ENCODE measurements at places on chromosomes 5 and 9.
A peak's percentile ranks its signal among the peaks of the same experiment; 100 is the strongest.

GRCh38 chr9:137089232-137089947, 2.6 kb downstream of the MAN1B1 start:
- no peak for DNase-seq

DNA sequence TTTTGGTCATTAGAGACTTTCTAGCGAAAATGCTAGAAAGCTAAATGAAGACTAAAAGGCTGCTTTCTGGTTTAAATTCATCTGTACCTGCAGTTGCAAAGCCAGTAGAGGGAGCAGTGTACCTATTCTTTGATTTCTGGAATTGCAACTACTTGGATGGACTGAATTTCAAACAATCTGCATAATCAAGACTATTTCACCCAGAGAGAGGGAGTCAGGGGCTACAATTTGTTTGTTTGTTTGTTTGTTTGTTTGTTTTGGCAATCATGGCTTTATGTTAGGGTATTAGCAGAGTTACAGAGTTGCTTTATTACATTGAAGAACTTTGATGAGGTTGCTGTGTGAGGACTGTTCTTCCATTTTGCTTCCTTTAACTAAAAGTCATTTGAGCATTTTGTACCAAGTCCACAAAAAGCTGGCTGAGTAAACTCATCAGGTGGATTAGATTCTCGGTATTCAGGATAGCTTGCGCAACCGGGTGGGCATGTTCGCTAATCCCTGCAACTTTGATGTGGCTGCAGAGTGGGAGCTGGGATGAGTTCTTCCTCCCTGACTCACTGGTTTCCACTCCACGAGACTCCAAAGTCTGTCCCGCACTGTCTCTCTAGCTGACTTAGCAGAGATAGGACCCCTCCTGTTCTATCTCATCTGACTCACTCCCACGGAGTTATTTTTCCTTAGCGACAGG, 80.0 kb upstream of the TUT7 start:
- peak; percentile 67 for DNase-seq

GRCh38 chr9:4964540-4964939, 20.5 kb upstream of the JAK2 start:
- no peak for DNase-seq

- DNase-seq, result no peak
These were observed 210.7 kb downstream of the HINT1 start for GRCh38 chr5:130954336-130954735.

GRCh38 chr5:150624334-150625163, 15.9 kb upstream of the SYNPO start:
- peak; percentile 38 for DNase-seq

DNA sequence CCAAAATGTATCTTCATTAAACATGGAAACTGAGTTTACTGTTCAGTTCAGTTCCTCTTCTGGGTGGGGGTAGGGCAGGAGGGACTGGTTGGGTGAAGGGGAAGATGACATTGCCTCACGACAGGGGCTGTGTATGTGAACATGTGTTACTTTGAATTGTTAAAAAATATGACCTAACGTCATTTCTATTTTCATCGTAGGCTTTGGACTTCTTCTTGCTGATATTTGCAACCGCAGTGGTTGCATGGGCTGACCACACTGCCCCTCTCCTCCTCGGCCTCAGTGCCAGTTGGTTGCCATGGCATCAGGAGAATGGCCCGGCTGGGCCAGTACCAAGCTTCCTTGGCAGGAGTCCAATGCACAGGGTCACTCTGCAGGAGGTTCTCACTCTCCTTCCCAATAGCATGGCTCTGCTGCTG, 41.5 kb downstream of the HACD4 start:
- no peak for DNase-seq

- no peak for DNase-seq
These were observed 1046.5 kb upstream of the ARRDC3 start for GRCh38 chr5:92429646-92430045.

DNA sequence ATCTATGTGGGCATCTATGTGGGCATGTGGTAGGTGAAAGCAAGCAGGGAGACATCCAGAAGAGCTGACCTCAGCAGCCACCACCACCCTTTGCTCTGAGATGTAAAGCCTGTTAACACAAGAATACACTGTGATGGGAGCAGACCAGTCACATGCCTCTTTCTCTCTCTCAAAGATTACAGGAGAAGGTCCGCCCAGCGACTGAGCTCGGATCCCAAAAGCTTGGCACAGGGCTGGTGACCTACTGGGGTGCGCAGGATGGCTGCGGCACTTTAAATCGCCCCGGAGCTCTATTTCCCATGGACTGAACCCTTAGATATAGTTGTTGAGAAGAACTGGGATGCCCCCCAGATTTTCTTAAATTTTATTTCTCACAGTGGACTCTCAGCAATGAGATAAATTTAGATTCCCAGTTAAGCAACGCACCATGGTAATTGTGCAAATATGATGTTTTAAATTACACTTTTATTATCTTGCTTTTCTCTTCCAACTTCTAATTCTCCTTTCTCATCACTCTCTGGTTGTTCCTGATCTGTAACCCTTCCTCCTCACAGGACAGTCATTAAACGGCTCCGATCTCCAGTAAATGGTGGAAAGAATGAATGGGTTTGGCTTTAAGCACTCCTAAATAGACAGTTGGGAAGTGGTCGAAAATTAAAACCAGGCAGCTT, 37.7 kb upstream of the ICE1 start:
- no peak for DNase-seq

- no peak for DNase-seq
These were observed 2.4 kb upstream of the RNF145 start for GRCh38 chr5:159211729-159212174.

DNA sequence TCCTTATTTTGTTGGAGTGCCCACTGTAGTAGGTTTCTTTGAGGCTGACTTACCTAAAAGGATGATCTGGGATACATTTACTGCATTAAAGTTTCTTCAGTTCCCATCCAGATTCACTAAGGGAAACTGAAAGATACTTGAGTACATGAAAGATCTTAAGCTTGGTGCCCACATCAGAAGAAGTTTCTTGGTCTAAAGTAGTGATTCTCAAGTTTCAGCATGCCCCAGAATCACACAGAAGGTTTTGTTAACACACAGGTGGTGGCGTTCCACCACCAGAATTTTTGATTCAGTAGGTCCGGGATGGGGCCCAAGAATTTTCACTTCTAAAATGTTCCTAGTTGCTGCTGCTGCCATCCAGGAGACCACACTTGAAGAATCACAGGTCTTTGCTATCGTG, 171.0 kb downstream of the ZNF462 start:
- no peak for DNase-seq

DNA sequence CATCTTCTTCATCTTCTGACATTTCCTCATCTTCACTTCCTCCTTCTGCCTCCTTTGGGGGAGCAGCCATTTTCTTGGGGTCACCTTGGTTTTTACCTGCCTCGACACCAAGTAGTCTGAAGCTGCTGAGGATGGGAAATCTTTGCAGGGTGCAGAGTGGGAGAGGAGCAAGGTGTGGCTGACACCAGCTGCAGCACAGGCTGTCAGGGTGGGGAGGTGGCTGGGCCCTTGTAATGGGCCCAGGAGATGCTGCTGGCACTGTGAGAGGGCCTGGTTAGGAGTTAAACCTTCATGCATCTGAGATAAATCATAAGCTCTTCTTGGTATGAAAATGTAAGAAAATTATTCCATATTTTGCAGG, 7.7 kb downstream of the RABL6 start:
- DNase-seq, result no peak

DNA sequence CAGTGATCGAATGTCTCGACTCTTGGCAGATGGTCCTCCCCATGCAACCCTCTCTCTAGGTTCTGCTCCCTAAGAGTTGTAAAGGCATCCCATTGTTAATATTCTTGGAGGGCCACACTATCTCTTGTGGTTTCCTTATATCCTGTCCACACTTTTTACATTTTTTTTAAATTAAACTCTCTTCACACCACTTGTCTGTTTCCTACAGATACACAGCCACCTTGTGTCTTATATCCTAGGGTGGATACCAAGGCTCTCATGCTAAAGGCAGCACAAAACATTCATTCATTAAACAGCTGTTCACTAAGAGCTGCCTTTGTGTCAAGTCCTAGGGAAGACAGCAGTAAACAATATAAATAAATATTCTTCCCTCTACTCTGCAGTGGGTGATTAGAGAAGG, 60.5 kb upstream of the SHISAL2B start:
- DNase-seq, result no peak

DNA sequence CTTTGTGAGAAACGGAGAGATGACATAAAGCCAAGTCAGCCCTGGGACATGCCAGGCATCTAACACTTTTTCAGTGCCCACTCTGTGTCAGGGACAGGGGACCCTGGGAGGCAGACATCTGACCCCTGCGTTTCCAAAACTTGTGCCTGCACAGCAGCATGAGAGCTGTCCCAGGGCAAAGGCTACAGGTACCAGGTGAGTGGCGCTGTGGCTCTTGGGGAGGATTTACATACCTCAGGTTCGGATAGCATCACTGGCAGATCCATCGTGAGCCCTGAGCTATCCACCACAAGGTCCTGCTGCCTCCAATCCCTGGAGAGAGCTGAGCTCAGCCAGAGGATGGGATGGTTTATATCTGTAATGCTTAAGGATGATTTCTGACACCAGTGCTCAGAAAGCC, 52.4 kb downstream of the FSTL4 start:
- DNase-seq, result no peak

- DNase-seq, result peak; percentile 20
These were observed 126.4 kb upstream of the SLC12A2 start for GRCh38 chr5:127957183-127957582.

DNA sequence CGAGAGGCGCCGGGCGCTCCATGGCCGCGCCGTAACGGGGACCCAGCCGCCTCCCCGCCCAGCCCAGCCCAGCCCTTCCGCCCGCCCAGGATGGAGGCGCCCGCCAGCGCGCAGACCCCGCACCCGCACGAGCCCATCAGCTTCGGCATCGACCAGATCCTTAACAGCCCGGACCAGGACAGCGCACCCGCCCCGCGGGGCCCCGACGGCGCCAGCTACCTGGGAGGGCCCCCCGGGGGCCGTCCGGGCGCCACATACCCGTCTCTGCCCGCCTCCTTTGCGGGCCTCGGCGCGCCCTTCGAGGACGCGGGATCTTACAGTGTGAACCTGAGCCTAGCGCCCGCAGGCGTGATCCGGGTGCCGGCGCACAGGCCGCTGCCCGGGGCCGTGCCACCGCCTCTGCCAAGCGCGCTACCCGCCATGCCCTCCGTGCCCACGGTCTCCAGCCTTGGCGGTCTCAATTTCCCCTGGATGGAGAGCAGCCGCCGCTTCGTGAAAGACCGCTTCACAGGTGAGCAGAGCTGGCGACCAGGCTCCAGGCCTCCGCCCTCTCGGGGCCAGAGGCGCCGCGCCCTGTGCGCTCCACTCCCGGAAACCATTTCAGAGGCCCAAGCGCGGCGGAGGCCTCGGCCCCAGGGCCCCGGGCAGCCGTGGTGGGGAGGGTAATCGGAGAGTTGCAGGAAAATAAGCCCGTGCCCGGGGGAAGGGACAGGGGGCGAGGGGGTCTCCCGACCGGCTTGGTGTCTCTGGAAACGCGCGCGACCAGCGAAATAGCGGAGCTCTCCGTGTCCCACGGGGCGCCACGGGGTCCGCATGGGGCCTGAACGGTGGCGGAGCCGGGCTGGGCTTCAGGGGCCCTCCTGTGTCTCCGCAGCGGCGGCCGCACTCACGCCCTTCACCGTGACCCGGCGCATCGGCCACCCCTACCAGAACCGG, 496 bp downstream of the TLX3 start:
- no peak for DNase-seq

DNA sequence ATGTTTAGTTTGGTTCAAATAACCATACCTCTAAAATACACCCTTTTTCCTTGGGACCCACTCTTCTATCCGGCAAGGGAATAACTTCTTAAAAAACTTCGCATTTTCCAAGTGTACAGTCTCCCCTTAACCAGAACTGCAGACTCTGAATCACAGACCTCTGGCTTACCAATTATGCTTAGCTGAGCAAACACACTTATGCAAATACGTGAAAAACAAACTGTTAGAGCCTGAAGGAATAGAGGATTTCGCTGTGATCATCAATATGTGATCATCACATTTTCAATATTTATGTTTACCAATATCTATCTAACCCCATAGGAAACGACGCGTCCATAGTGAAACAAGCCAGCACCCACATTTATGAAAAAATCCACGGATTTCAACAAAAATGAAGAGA, 1.3 kb downstream of the LPAR1 start:
- peak; percentile 55 for DNase-seq

DNA sequence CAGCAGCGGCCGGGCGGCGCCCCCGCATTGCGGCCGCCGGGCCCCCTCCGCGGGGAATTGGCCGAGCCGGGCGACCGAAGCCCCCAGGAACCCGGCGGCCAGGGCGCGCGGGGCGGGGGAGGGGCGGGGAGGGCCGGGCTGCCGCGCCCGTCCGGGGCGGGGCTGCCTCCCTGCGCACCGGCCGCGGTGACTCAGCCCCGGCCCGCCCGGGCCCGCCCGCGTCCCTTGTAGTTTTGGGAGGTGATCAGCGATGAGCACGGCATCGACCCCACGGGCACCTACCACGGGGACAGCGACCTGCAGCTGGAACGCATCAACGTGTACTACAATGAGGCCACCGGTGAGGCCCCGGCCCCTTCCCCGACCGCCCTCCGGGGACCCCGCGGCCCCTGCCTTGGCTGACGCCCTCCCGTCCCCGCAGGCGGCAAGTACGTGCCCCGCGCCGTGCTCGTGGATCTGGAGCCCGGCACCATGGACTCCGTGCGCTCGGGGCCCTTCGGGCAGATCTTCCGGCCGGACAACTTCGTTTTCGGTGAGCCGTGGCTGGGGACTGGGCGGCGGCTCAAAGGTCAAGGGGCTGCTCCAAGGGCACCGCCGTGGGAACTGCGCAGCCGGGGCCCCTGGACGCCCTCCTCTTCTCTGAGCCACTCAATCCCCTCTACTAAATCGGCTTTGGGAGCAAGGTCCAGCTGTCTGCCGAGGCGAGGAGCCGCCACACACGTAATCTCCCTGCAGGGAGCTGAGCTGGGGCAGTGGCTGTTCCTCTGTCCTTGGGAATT, 592 bp downstream of the TUBB4B start:
- peak; percentile 80 for DNase-seq

DNA sequence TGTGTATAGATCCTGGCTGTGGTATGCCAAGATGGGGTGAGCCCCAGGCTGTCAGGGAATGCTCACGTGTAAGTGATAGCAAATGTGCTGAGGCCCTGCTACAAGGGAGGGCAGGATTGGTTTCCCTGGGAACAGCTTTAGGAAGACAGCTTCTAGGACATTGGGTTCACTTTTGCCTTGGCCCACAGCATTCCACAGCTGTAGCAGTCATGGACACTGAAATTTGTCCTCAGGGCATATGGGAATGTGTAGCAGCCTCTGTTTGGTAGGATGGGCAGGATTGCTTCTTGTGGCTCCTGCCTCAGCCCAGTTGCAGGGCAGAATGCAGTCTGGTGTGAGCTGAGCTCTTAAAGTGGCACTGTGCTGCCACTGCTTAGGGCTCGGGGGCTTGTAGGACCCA, 1061.7 kb upstream of the WWC1 start:
- peak; percentile 12 for DNase-seq

GRCh38 chr5:61298580-61298979, 33.5 kb upstream of the ZSWIM6 start:
- DNase-seq, result peak; percentile 92

- peak; percentile 10 for DNase-seq
These were observed 79.6 kb downstream of the ADAMTS2 start for GRCh38 chr5:179265514-179266290.
